ENCODE measurements at places on chromosomes 12 and 14.

DNA sequence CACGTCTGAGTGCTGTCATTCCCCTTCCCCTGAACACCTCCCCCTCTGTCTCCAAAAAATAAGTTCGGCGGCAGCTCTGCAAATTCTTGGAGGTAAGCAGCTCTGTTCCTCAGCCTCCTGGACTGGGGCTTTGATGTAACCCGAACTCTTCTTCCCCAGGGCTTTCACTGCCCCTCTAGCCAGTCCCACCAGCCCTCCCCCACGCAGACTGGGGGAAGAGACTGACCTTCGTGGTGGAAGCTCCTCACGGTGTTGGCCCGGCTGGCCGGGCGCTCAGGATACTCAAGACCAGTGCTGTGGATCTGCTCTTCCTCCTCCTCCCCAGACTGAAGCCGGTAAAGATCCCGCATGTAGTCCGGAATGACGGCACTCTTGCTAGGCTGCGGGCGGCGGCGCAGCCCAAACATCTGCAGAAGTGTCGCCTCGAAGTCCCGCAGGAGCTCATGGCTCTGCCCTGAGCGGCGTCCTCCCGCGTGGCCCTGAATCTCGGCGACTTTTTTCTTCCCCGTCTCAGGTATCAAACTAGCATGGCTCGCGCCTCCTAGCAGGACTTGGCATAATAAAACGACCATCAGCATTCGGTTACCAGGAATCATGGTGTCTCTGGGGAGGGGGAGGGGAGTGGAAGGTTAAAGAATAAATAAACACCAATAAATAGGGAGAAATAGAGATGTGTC, 4.9 kb downstream of the BMP4 start:
- DNase-seq = no peak

DNA sequence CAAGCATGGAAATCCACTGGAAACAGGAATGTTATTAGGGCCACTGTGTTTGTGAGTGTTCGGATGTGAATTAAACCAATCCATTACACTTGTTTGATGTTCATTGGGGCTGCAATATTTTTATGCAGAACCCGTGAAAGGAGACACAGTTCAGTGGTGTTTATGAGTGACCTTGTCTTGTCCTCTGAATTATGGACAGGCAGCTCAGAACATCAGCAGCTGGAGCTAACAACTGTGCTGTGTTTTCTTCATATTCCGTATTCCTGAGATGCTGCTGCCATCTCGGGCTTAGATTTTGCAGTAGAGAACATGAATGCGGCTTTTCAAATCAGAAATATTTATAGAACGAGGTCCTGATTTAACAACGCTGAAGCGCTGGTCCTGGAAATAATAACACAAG, 20.3 kb upstream of the CACNA1C start:
- peak; percentile 44 for DNase-seq

- DNase-seq = no peak
Measured at GRCh38 chr14:53278602-53279506, 125.7 kb upstream of the DDHD1 start.

DNA sequence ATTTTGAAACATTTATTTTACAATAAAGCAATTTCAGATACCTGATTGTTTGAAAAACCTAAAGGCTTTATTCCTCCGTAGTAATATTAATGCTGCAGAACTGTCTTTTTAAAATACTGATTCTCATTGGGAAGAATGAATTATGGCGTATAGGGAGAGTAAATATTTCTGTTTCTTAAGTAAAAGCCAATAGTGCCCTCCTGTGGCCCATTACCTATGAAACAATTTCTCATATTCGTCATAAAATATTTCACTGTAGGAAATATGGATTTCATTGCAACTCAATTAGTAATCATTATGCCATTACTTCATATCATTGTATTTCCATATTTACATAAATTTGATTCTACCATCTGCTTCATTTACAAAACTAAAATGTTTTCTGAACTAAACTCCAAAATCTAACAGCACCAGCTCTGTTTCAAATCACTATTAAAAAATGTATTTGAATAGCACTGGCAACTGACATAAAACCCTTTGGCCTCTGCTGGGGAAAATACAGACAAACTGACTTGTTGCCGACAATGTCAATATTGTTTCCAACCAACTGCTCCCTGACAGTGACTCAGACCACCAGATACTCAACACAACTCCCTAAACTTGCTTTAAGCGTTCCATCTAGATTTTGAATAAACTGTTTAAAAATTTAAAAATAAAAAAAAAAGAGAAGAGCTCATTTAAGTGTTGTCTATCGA, 290.3 kb downstream of the NAV3 start:
- DNase-seq = peak; percentile 69

- DNase-seq = no peak
Measured at GRCh38 chr12:63958876-63959580, 114.5 kb downstream of the SRGAP1 start.
